C1 segment of cervical spinal cord (tissue), 14 donors: ENCODE measurements at places on chromosomes 7 and 10.
A peak's percentile ranks its signal among the peaks of the same experiment; 100 is the strongest.

GRCh38 chr7:129225206-129225930 lies 538 bp downstream of the AHCYL2 start:
- peak; percentile 75 for DNase-seq

GRCh38 chr7:80286611-80287010 lies 152.0 kb downstream of the GNAI1 start:
- no peak for DNase-seq

DNA sequence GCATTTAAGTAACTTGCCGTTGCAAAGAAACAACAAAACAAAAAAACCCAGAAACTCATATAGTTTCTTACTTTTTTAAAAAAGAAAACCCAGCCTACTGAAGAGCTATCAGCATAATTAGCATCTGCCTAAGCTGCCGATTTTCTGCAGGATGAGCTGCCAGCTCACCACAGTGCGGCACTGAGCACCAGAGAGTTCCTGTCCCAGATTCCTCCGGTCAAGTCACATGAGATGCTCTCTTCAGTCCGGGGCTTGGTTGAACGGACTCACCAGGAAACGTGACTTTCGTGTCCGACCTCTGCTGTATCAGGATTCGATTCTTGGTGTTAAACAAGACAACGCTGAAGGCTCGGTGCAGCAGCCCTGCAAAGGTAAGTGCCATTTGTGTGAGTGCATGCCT lies 3.2 kb downstream of the IDI2 start:
- DNase-seq, result peak; percentile 9

DNA sequence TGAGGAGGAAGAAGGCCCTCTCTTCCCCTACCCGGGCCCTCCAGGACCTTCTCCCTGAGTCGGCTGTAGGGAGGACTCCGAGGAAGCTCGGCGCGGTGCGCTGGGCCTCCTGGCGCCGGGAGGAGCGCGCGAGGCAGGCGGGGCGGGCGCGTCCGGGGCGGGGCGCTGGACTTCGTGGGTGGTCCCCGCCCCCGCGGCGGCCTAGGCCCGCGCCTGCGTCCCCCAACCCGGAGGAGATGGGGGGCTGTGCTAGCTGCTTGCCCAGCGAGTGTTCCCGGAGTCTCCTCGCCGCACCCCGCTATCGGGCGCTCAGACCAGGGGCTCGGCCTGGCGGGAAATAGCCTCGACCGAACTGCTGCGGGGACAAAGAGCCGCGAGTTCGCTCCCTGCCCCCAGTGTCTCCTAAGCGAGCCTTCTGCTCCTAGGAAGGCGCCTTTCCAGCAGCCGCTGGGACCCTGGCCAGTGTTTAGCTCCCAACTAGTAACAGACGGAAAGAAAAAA lies 19.2 kb upstream of the SMO start:
- DNase-seq, result no peak

DNA sequence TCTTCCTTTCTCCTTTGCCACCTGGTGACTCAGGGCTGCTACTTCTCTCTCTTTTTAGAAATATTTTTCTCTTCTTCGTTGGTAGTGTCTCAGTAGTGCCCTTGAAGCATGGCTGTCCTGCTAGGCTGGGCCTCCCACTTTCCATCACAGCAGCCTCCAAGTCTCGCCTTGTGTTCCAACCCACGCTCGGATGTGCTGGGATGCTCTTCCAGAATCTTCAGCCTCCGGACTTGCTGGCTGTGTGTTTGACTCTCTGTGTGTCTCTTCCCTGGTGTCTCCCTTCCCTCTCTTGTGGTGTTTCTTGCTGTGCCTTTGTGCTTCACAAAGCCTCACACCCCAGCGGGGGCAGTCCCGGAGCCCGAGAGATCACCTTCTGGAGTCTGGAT lies 100.5 kb downstream of the INPP5A start:
- DNase-seq, result no peak

DNA sequence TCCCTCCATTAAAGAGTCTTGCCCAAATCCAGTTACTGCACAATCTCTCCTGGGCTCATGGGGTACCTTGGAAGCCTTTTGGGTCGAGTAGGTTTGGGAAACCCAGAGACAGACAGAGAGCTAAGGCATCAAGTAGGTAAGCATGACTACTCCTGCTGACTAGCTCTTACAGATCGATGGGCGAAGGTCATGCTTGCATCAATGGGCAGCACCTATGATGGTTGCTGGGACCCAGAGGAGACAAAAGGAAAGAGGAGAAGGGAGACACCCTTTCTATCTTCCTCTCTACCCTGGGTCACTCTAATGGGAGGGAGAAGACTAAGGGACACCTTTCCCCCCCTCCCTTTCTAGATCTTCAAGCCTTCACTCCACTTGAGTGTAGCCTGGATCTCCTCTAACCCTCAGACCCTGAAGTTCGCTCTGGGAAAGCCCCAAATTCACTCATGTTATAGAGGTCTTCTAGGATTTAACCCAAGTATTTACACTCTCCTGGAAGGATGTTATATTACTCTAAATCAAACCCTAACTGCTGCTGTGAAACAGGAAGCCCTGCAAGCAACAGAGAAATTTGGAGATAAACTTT lies 31.6 kb upstream of the ZNF746 start:
- DNase-seq, result no peak

DNA sequence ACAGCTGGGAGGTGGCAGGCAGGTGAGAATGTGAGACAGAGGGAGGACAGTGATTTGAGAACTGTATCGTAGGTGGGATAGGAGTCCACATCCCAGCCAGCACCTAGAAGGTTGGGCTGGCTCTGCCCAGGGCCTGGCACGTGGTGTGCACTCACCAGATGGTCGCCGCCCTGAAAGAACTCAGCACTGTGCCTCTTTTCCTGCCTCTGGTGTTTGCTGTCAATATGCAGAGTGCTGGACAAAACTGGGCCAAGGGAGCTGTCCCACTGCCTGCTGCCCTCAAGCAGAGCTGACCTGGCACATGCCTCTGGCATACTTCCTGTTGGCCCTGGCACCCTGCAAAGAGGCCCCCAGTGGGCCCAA lies 36.8 kb downstream of the CHST3 start:
- DNase-seq, result peak; percentile 51

DNA sequence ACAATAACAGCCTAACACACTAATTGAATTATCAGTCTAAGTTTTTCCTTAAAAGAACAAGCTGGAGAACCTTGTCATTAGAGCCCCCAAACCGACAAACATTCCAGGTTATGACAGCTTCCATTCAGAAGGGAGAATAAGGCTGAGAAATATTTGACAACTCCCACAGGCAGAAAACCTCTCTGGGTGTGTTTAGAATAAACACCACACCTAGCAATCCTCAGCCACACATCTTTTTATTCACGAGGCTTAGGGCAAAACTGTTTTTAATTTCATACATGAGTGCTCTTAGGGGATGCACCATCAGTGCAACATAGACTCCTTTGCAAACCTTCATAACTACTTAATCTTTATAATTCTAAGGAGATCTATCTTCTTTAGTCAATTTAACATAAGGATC lies 24.2 kb downstream of the STN1 start:
- DNase-seq, result no peak

GRCh38 chr10:92757711-92758104 lies 68.0 kb downstream of the HHEX start:
- DNase-seq, result no peak

DNA sequence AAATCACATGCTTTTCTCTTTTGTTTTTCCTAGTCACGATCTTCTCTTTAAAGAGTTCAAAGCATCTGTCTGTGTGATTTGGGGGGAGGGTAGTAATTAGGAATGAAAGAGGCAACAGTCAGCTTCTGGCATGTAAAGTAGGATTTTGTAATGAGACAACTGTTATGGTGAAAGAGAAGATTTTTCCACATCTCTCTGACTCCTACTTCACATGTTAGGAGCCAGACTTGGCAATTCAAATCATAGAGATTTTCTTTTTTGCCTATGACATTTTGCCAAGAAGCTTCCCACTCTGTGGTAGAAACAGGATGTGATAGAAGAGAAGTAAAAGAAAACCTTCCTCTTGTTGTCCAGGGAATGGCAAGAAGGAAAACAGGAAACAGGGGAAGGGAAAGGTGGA lies 38.3 kb upstream of the KLHL7 start:
- no peak for DNase-seq

- DNase-seq, result no peak
These were observed 36.0 kb upstream of the SVIL start for GRCh38 chr10:29670761-29671160.

- DNase-seq, result no peak
These were observed 127.4 kb downstream of the WNT2 start for GRCh38 chr7:117195361-117196029.

- no peak for DNase-seq
These were observed 371.9 kb upstream of the ZMIZ1 start for GRCh38 chr10:78696791-78697395.

GRCh38 chr7:147044941-147045340 lies 928.3 kb downstream of the CNTNAP2 start:
- DNase-seq, result no peak

DNA sequence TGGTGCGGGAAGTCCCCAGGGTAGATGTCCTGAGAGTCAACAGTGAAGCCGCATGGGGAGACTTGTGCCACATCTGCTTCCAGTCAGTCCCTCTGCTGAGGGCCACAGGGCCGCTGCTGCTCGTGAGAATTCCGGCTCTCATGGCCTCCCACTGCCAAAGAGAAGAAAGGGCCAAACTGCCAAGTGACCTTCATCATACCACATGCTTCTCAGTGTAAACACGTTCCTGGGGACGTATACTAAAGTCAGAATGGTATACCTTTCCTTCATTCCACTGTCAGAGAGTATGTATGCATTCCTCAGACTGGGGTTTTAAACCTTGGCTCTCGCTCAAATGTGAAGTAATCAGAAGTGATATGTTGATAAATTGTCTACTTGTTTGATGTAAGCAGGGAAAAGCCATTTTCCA lies 52.8 kb upstream of the SEC61G start:
- DNase-seq, result no peak

- no peak for DNase-seq
These were observed 765 bp upstream of the LCOR start for GRCh38 chr10:96831200-96831866.

DNA sequence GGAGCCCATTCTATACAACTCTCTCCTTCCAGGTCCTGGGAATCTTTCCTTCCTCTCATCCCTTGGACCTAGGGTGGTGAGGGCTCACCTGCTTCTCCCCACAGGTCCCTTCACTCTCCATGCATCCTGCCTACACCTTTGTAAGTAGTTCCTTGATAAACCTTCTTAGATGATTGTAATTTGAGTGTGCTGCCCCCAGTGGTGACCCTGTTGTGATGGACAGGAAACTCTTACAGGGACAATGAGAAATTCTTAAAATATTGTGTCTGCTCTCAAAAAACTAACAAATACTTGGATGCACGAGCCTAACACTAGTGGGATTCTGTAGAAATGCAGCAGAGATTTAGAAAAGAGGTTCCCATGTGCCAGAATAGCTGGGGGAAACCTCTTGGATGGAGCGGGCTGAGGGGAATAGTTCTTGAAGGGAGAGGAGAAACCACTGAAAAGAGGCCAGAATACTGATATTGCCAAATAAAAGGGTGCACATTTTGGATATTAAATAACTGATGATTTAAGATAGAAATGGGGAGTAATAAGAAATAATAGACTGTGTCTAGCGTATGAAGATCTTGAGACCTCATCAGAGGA lies 6.7 kb upstream of the PAXIP1 start:
- DNase-seq, result no peak

- no peak for DNase-seq
These were observed 232.6 kb downstream of the USP6NL start for GRCh38 chr10:11378835-11379234.

GRCh38 chr10:10056961-10057360 lies 960.7 kb upstream of the CELF2 start:
- DNase-seq, result no peak

DNA sequence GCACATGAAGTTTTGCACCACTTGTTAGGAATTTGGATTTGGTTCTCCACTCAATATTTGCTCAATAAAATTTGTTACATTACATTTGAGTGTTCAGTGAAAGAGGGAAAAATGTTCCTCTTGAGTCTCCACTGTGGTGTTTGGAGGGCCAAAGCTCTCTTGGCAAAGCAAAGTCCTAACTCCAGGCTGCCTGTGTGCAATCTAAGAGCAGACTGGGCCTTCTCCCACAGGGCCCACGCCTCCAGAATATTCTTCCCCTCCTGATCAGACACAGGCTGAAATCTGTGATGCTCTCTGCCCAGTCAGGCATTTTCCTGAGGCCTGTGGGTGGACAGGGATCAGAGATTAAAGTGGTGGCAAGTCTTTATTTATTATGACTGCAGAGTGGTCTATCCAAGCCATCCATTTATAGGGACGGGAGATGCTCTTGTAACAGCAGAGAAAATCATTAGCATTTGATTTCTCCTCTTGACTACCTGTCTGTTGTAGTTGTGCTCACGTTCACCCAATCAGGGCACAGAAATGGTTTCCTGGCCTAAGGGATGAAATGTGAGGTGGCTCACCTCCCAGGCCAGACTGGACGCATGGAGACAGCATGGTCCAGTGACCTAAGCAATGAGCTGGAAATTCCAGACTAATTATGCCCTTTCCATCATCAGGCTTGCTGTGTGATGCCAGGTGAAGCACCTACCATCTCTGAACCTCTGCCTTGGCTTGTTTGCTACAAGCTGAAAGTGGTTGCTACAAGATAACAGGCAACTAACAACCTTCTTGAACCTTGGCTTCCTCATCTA lies 147.1 kb upstream of the NRBF2 start:
- DNase-seq, result no peak

- no peak for DNase-seq
These were observed 268.8 kb downstream of the ELFN1 start for GRCh38 chr7:1938788-1939433.

- no peak for DNase-seq
These were observed 210.2 kb downstream of the BMPER start for GRCh38 chr7:34115503-34115902.

- DNase-seq, result no peak
These were observed 10.5 kb upstream of the PPIF start for GRCh38 chr10:79336739-79337138.

- no peak for DNase-seq
These were observed 103.6 kb upstream of the PPP1R9A start for GRCh38 chr7:94803821-94804220.

GRCh38 chr10:73529089-73529832 lies 33.4 kb upstream of the PPP3CB start:
- peak; percentile 4 for DNase-seq

DNA sequence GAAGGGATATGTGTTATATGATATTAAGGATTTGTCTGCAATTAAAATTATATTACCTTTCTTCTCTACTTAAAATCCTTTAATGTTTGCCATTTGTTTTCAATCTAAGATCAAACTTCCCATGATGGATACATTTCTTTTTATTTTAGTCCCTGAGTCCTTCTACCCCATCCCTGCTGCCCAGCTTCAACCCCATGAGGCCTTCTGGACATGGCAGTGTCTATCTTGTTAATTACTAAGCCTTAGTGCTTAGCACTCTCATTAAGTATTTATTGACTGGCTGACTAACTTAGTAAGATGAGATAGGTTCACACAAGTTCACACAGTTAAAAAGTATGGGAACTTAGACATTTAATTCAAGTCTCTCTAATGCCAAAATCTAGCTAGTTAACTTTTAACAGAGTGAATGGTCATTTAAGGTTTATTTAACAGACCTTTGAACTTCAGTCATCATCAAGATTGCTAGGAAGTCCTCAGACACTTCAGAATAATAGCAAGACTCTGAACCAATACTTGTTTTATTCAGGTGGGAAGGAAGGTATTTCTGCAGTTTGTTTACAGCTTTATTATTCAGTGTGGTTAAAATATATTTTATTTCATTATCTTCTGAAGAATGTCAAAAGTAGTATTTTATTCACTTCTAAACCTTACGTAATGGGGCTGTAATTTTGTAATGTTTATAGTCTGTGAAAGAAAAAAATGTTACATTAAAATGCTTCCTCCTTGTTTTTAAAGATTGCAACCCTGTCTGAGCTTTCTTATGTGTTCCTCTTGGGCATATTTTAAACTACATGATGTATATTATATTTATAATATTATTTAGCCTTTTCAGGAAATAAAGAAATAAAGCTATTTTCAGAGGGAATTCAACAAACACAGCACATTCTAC lies 848.9 kb downstream of the REEP3 start:
- DNase-seq, result no peak
